ENCODE measurements at places on chromosomes 13 and 19.

DNA sequence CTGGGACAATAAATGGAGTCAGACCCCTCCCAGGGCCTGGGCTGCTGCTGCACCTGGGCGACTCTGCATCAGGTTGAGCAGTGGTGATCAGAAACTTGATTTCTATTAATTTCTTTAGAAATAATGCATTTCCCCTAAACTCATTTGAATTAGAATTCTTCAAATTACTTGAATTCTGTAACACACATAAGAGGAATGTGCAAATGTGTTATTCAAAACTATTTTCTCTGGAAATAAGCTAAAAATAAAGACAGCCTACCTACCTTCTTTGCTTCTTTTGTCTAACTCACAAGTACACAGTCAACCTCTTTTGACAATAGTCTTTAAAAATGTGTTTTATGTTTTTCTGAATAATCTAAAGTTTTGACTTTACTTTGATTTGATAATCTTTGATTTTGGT is 433.0 kb downstream of the KLF12 start:
- no peak for DNase-seq

GRCh38 chr19:46254776-46255175 is 25.2 kb downstream of the IGFL1 start:
- no peak for DNase-seq

GRCh38 chr13:37450276-37450675 is 148.3 kb downstream of the POSTN start:
- no peak for DNase-seq

GRCh38 chr19:39845584-39845932 is 621 bp downstream of the FBL start:
- DNase-seq, result no peak

DNA sequence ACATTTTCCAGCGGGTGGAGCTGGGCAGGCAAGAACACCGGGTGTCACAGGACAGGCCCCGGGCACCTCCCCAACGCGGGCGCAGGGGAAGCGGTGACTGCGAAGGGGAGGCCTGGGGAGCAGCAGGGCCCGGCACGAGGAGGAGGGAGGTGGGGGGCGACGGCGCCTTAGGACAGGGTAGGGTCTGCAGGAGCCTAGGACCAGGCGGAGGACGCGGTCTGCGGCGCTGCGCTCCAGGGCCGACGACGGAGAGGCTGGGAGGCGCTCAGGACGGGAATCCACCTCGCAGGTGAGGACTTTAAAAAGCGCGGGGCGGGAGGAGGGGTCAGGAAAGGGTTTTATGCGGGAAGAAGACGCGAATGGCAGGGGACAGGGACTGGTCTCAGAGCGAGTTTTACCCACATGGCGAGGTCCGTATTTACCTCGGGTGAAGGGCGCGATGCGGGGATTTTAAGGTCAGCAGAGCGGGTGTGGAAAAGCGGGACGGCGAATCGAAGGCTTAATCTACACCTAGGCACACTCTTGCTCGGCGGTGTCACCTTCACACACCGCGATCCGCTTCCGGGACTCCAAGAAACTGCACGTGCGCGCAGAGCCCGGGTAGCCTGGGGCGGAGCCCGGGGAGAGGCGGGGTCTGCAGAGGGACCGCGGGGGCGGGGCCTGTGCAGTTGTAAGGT is 13.5 kb downstream of the ERVV-2 start:
- DNase-seq, result no peak

DNA sequence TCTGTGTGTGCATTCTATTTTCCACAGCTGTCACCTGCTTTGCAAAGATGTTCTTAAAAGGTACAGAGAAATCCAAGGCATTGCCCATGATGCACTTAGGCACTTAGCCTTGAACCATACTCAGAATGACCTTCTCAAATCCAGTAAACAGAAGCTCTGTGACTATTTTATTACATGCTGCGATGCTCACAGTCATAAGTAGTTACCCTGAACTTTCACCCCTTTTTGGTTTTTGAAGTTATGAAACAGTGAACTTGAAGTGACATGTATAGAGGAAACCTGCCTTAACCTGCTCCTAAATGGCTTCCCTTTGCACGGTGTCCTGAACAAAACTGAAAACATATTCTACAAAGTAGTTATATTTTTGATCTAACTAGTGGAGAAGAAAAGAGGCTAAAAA is 100.4 kb downstream of the SLC10A2 start:
- DNase-seq, result no peak

GRCh38 chr13:30607908-30608307 is 9.8 kb upstream of the USPL1 start:
- DNase-seq, result no peak

DNA sequence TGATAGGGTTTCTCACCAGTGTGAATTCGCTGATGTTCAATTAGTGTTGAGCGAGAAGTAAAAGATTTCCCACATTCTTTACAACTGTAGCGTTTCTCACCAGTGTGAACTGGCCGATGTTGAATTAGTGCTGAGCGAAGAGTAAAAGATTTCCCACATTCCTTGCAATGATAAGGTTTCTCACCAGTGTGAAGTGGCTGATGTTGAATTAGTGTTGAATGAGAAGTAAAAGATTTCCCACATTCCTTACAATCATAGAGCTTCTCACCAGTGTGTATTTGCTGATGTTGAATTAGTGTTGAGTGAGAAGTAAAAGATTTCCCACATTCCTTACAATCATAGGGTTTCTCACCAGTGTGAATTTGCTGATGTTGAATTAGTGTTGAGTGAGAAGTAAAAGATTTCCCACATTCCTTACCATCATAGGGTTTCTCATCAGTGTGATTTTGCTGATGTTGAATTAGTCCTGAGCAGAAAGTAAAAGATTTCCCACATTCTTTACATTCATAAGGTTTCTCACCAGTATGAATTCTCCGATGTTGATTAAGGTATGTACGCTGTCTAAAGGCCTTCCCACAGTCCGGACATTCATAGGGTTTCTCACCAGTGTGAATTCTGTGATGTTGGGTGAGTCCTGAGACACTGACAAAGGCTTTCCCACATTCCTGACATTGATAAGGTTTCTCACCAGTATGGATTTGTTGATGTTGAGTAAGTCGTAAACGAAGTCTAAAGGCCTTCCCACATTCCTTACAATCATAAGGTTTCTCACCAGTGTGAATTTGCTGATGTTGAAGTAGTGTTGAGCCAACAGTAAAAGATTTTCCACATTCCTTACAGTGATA is 24.0 kb downstream of the ZNF850 start:
- no peak for DNase-seq

DNA sequence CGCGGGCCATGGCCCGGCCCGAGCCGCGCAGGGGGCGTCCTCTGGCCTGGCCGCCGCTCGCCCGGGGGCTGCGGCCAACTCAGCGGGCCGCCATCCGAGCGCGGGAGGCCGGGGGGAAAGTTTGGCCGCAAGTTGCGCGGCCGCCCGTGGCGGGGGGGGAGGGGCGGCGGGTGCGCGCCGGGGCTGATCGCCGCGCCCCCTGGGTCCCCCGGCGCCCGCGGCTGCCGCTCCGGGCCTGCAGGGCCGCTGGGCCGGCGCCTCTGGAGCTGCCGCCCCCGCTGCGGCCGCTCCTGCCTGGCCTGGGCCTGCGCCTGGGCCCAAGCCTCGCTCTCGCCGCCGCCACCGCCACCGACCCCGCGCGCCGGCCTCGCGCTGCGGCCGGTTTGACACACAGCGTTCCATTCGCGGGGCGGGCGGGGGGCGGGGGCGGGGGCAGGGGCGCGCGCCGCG is at the start of gene NR2F6:
Gene NR2F6, minus strand, starts transcription at position 385 of the 450 bp plus-strand sequence. CDS start 699 bp downstream, outside the sequence.
- no peak for DNase-seq

DNA sequence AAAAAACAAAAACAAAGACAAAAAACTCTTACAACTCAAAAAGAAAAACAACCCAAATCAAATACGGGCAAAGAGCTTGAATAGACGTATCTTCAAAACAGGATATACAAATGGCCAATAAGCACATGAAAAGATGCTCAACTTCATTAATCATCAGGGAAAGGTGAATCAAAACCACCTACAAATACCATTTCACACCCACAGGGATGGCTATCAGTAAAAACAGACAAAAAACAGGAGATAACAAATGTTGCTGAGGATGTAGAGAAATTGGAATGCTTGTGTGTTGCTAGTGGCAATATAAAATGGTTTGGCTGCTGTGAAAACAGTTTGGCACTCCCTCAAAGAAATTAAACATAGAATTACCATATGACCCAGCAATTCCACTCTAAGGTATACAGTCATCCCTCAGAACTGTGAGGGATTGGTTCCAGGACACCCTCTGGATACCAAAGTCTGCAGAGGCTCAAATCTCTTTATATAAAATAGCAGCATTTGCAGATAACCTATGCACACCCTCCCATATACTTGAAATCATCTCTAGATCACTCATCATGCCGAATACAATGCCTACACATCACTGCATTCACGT is 29.7 kb downstream of the MLLT1 start:
- DNase-seq, result no peak

DNA sequence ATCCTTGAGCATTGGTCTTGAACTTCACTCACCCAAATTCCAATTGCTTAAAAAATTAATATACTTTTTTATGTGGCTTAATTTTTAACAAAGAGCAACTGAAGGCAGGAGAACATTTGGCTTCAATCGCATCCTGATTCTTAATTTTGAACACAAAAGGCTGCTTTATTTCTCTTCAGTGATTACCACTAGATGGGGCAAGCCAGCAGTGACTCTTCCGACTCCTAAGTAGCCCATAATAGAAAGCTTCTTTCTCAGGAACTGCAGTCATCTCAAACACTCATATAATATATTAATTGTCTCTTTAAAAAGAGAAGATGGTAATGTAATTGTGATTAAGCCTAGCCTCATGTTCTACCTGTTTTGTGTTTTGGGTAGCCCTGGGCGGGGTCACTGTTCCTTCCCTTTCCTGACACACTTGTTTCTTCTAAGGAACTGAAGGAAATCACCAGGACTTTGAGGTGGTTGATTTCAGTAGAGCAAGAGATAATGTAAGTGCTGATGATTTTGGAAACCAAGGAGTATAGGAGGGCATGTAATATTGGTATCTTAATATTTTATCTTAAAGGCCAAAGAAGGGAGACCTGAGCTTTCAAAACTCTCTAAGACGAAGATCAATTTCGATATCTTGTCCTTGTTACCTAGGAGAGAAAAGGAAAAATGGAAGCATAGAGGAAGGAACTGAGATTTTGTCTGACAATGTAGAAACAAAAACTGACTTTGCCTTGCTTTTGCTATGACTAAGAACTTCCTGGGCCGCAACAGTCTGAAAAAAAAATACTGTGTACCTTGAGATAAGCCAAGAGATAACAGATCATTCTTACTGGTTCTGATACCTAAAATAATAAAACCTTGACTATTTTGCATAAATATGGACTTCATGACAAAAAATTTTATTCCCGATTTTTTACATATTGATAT is 73.1 kb downstream of the TNFSF13B start:
- peak; percentile 65 for DNase-seq
